Mesenteric fat pad (tissue), 1 donor: ENCODE measurements at places on chromosomes 13 and 19. TPM values are rescaled to one million over a fixed set of nuclear protein-coding genes. Genes with fewer than 3 reads are reported as not detected.
A peak's percentile ranks its signal among the peaks of the same experiment; 100 is the strongest.

- peak; percentile 41 for DNase-seq
Measured at GRCh38 chr13:112634102-112634501, 46.1 kb upstream of the TUBGCP3 start.

- no peak for DNase-seq
Measured at GRCh38 chr19:47049307-47049700, 880 bp upstream of the TMEM160 start.

DNA sequence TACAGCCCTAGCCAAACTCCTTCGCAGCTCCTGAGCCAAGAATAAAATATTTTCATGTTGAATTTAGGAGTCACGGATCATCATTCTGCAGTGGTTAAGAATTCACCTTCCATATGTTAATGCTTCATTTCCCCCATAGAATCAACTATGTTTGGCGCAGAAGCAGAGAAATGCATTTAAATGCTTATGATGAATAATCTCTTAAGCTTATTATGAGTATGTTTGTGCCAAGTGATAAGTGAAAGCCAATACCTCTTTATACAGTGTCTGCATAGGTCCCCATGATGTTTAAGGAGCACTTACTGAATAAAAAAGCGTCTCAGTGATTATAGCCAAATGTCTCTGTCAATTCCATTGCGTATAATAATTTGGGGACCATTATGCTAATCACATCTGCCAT lies 32.7 kb upstream of the POMP start:
- no peak for DNase-seq

DNA sequence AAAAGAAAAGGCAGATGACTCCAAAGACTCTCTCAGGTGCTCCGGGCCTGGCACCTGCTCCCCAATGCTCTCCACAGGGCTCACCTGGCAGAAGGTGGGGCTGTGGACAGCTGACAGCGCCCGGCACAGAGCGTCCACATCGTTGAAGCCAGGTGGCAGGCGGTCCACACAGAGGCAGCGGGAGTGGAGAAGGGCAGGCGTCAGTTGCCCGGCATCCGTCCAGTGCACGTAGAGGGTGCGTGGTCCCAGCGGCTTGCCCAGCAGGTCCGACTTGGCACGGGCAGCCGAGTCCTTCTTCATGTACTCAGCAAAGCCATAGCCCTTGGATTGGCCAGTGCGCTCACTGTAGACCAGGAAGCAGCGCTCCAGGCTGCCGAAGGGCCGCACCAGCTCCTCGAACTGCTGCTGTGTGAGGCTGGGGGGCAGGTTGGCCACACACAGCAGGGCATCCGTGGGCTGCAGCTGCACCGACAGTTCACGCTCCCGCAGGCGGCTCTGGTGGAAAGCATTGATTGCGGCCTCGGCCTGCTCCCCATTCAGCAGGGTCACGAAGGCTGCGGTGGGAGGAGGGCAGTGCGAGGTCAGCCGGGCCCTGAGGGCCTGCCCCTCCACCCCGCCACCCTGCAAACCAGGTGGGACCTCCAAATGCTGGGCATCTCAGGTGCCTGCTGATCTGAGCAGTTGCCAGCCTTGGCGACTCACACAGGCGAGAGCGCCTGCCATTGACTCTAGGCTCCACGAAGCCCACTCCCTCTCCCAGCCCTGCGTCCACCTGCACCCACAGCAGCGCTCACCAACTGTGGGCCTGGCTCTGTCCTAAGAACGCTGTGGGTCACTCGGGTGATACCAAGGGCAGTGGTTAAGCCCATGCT lies 4.5 kb downstream of the RAVER1 start:
- DNase-seq = no peak

DNA sequence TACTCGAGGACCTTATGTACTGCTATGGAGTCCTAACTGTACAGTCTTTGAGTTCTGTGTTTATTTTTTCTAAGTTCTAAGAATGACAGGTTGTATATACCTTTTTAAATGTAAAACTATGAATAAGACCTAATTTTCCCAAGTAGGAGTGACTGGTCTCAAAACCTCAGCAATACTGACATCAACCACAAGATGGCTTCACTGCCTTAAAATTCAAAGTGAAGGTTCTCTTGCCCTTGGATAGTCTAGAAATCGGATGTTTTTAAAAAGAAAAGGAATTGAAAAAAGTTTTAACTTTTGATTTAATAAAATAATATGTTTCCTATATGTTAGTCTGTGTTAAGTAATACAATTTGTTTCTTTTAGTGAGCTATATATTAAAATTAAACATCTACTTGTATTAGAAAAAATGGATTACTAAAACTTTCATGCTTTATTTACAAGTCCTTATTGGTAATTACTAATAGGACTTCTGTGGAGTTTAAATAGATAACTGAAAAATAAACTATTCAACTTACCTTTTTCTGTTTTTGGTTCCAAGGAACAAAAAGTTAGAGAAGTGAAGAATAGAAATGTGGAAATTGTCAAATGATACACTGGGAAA lies 52.0 kb downstream of the TDRD3 start:
- DNase-seq = no peak

- DNase-seq = no peak
Measured at GRCh38 chr19:10352764-10353671, 13.6 kb upstream of the ICAM3 start.

DNA sequence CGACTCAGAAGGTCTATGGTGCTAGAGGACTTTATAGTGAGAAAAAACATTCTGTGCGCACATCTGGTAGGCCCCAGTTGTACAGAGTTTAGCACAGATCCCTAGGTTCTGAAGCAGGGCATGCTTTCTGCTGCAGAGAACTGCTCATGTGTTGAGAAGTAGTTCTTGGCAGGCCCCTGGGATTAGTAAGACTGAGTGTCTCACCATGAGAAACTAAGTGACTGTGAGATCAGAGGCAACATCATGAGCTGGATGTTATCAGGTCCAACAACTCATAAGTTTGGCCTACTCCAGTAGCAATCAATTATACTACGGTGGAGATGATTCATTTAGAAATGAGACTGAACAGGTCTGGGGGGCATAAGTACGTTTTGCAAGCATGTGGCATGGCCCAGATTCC lies 507.4 kb upstream of the KLF12 start:
- no peak for DNase-seq

DNA sequence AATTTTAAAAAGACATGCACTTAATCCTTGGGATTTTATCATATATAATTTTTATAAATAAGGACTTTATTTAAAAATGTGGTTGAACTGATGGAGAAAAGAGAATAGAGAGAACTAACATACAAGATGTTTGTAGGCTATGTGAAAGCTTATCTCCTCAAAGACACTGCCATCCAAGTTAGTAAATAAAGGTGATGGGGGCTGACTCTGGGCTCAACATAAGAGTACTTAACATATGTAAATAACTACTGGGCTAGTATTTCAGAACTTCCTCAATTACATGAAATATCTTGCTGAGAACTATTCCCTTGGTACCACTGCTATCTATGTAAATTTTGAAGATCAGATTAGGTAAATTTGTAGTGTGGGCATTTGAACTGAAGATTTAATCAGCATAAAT lies 1017.3 kb upstream of the PCDH20 start:
- DNase-seq = no peak

DNA sequence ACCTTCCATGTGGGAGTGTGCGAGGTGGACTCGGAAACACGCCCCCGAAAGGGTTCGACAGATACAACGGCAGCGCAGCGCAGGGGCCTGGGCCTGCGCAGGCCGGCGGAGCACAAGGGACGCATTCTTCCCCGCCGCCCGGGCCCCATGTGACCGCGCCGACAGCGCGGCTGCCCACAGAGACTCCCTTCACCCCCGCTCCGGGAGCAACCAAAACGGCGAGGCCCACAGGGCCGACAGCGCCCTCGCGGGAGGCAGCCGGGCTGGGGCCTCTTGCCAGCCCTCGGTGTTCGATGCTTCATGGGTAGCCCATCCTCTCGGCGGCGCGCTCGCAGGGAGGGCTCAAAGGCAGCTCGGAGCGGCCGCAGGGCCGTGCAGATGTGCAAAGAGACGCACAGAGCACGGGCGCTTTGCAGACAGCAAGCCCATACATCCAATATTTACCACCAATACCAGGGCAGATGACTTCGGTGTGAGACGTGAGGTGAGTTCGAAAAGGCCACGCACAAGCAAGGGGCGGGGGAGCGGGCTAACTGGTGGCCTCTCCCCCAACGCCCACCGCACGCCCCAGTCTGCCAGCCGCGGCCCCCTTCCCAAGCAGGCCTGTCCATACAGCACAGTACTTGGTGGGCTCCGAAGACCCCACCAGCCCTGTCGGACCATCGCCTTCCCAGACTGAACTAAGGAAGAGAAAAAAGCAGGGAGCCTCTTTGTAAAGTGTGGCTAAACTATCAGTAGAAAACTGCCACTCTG lies 89.9 kb downstream of the CRYL1 start:
- no peak for DNase-seq

DNA sequence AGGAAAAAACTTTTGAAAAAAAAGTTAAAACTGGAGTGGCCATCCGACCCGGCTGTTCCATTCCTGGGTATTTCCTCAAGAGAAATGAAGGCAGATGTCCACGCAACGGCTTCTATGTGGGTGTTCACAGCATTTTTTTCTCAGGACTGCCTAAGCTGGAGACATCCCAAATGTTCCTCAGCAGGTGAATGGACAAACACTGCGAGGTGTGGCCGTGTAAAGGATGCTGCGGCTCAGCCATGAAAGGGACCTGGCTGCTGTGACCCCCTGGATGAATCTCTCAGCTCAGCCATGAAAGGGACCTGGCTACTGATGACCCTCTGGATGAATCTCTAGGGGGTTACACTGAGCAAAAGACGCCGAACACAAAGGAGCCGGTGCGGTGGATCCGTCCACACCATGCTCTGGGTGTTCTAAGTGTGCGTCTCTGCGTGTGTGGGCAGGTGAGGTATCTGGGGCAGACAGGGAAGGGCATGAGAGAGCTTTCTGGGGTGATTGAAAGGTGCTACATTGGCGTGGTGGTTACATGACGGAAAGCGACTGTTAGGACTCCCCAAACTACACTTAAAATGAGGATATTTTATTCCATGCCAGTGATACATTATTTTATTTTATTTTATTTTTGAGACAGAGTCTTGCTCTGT lies 7.2 kb upstream of the ASPDH start:
- no peak for DNase-seq

GRCh38 chr13:64278493-64278892 lies 2862.8 kb upstream of the PCDH20 start:
- no peak for DNase-seq

DNA sequence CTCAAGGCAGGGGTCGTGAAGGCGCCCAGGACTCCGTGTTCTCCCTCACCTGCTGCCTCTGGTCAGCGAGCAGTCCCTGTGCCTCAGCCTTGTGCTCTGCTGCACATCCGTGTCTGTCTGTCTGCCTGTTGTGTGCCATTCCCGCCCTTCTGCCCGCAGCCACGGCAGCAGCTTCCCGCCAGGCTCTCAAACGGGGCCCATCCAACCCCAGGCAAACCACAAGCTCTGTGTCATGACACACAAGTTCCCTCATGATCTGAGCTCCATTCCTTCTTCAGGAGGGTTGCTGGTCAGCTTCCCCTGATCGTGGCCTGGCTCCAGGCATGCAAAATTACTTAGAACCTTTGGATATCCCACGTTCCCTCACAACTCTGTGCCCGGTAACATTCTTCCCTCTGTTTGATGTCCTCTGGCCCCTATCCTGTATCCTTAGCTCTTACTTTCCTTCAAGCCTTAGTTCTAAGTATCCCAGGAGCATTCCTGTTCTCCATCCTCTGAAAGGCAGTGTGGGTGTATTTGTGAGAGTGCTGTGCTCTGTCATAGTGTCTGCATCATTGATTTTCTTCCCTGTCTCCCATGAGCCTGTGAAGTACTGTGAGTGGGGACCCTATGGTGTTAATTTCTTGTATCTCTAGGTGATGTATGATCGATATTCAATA lies 3.2 kb downstream of the GPR183 start:
- DNase-seq = no peak

GRCh38 chr13:39397896-39398265 lies 205.1 kb downstream of the LHFPL6 start:
- no peak for DNase-seq

- no peak for DNase-seq
Measured at GRCh38 chr19:9735986-9736385, 32.6 kb downstream of the ZNF846 start.

DNA sequence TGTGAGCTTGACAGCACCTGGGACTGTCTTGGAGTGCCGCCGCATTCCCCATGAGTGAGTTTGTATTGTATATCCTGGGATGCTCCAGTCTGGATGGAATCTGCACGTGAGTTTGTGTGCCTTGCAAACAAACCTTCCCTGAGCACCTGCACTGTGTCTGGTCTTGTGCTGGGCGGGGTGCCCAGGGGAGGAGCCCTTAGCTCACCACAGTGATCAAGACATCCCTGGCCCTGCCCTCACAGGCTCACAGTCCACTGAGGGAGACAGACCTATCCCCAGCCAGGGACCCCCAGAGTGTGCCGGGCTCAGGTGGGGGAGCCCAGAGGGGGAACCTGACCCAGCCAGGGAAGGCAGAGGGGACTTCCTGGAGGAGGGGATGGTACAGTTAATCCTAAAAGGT lies 1.7 kb upstream of the BCAM start:
- DNase-seq = no peak

GRCh38 chr19:7328647-7329046 lies 20.1 kb upstream of the ARHGEF18 start:
- no peak for DNase-seq

DNA sequence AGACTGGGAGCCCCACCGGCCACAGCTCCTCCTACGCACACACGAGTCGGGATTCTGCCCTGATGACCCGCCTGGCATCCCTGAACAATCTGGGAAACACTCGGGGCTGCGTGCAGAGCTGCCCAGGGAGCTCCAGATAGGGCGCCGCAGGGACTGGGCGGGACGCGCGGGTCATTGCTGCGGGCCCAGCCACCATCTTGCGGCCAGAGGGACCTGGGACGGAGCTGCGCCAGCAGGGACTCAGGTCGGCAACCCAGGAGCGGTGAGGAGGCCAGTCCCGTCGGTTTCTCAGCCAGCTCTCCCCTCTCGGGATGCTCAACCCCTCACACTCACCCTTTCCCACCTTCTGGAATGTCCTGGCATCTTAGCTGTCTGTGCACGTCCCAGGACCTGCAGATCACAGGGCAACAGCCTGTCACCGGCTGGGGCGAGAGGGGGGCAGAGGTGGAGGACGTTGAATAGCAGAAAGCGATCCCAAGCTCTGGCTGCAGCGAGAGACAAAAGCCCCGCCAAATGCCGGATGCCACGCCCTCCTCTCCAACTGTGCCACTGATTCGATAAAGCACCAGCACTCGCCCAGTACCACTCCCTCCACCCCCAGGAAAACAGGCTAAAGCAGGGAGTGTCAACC lies 20.4 kb upstream of the ZNF91 start:
- DNase-seq = no peak

- DNase-seq = no peak
Measured at GRCh38 chr13:37418490-37418889, 180.1 kb downstream of the POSTN start.

HDGFL2 gene
- 22.8 TPM for total RNA-seq

RNF225 gene
- not detected for total RNA-seq

PTH2 gene
- total RNA-seq = not detected

TBXA2R gene
- total RNA-seq = 5.4 TPM

ZNF99 gene
- 0.10 TPM for total RNA-seq
